ENCODE measurements at places on chromosomes 7 and 10.

DNA sequence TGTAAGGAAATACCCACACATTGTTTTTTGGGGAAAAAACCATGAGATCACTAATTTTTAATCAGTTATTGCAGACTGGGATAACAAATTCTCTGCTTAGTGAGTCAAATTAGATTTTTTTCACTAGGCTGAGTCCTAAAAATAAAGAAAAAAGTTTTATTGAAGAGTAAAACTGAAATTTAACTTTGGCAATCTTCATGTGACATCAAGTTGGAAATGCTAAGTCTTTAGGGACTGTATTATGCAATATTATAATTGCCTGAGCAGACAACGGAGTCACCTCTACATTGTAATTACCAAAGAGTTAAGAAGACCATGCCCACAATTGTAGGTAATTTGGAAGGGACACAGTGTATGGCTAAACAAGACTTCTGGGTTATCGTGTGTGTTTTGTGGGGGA, 2.2 kb upstream of the CLEC5A start:
- no peak for DNase-seq

DNA sequence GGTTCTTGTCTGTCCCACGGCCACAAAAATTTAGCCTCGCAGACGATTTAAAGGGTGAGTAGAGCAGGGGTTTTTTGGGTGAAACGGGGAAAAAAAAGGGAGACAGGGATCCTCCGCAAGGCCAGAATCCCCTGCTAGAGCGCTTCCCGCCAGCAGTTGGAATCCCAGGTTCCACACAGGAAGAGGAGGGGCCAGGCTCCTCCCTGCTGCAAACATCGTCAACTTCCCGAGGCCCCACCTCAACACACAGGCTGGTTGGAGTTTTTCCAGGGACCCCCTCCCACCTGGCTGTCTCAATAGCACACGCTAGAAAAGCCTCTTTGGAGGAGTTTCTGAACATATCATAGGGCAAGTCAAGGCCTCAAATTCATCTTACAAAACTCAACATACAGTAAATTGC, 112.7 kb downstream of the MTERF1 start:
- DNase-seq = no peak

DNA sequence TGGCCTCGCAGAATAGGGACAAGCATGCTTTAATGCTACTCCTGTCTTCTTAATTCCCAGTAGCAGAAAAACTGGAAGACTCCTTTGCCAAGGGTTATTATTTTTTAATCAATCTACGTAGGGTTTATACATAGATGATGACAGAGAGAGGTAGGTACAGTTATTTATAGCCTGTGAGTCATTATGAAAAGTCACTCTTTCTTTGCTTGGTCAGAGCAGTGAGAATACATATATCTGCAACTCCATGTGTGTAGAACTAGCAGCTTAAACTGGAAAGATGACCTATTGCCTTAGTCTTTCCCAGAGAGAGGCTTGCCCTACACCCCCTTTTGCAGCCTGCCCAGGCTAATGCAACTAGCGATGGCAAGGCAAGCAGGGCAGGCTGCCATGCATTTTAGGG, 1050.6 kb downstream of the NRG3 start:
- DNase-seq = no peak

GRCh38 chr7:132207211-132207610, 369.1 kb downstream of the PLXNA4 start:
- no peak for DNase-seq

- no peak for DNase-seq
These were observed 10.0 kb downstream of the FRG2B start for GRCh38 chr10:133616371-133617130.

DNA sequence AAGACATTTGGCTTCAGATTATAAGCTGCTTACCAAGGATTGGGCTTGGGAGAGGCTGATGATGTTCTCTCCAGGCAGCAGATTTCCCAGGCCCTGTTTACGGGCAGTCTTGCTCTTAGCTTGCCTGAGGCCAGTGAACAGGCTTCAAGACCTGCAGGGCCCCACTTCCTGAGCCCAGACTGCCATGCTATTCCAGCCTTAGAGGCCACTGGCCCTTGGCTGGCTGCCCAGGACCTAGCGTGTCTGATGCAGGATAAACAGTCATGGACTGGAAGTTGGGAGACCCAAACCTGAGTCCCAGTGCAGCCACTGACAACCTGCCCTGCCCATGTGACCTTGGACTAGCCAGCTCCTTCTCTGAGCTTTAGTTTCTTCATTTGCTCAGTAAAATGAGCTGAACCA, 2.9 kb downstream of the PRXL2A start:
- no peak for DNase-seq

DNA sequence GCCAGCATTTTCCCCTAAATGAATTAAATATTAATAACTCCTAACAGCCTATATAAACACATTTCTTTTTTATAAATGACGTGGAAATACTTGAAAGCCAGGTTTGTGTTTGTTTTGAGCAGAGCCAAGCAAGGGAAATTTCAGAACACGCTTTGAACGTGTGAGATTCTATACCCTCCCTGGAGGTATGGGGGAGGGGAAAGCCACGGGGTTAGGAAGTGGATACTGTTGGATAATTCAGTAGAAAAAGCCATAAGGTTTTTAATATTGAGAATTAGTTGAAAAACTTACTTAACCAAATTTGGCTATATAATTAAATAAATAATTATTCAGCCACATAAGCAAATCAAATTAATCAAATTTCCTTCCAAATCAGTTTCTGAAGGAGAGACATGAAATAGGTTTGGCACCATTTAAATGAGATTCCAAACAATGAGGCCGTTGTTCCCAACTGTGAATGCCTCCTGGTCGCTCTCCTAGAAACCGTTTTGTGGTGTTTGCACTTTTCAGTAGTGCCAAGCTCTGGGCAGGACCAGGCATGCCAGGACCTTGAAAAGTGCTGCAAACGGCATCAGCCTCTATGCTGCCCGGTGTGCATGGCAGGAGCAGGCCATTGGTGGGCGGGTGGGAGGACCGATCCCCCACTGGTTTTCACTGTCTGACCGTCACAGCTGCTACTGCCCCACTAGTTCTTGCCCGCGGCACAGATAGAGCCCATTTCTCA, 88.1 kb downstream of the SEPTIN14 start:
- no peak for DNase-seq

DNA sequence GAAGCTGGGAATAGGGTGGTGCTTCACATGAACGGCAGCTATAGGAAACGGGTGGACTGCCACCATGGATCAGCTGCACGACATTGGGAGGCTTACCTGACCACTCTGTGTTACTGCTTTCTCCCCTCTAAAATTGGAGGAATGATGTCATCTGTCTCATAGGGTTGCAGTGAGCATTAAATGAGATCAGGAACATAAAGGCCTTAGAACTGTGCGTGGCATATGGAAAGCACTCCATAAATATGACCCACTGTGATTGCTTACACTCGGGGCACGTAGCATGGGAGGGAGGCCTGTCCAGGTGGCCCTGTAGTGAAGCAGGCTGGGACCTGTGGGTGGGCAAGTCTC, 9.7 kb downstream of the C10orf62 start:
- DNase-seq = no peak

- no peak for DNase-seq
These were observed 31.8 kb downstream of the LSMEM1 start for GRCh38 chr7:112512451-112513210.

DNA sequence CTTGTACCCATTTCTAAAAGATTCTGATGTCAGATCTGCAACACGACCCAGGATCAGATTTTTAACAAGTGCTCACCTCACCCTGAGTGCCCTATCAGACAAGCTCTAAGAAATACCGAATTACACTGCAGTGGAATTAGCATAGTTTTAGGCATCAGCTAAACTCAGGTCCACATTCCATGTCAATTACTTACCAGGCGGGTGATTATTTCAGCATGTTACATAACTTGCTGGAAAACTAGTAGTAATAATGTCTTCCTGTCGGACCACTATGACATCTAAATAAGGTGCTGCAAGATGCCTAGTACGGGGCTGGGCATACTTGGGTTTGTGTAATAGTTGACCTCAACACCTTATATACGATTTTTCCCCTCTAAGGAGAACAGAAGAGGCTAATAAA, 21.0 kb downstream of the TRIL start:
- DNase-seq = no peak

- peak; percentile 40 for DNase-seq
These were observed 73.2 kb upstream of the ST8SIA6 start for GRCh38 chr10:17527514-17528146.

- no peak for DNase-seq
These were observed 749.4 kb downstream of the XPNPEP1 start for GRCh38 chr10:109173937-109174336.
